ENCODE measurements at places on chromosomes 4 and X.
A peak's percentile ranks its signal among the peaks of the same experiment; 100 is the strongest.

GRCh38 chrX:40172401-40173142 is 74.8 kb upstream of the BCOR start:
- DNase-seq = peak; percentile 58

DNA sequence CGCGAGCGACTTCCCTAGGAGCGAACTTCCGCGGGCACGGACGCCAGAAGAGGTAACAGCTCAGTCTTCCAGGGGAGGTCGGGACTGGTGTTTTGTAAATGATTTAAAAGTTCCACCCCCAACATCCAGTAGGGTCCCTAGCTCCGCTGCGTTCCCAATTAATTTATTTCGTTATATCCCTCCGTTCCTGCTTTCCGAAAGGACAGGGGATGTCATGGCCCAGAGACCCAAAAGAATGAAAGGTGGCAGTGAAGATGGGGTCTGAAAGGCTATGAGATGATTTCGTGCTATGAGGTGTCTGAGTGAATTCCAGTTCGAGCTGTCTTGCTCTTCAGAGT is 373 bp upstream of the SMIM43 start:
- peak; percentile 4 for DNase-seq

DNA sequence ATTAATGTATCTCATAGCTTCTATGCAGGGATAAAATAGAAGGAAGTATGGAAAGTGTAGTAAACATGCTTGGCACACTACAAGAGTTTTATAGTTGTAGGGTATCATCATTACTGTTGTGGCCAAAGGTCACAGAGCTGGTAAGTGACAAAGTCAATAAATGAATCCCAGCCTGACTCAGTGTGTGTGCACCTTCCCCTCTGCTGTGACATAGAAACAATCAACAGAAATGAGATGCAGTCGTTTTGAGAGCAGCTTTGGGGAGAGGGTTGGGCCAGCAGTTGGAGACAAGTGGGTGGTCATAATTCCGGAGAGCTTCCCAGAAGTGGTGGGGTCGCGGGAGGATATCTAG is 82.4 kb upstream of the RBPJ start:
- no peak for DNase-seq

DNA sequence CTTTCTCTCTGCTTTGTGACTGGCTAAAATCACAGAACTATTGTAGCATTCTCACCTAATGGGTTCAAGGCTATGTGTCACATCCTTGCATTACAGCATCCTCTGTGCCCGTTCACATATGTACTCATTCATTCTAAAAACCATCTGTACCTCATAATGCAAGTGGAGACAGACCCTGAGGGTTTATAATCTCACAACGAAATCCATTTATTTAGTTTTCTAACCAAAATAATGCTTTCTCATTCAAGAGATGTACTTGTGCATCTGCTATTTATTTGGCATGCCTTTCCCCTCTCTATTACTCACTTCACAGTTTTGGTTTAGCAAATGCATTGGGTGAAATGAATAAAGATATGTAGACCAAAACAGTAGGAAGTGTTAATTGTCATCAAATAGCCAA is 261.5 kb downstream of the DCHS2 start:
- no peak for DNase-seq

GRCh38 chrX:114635986-114636385 is 52.1 kb downstream of the HTR2C start:
- no peak for DNase-seq

DNA sequence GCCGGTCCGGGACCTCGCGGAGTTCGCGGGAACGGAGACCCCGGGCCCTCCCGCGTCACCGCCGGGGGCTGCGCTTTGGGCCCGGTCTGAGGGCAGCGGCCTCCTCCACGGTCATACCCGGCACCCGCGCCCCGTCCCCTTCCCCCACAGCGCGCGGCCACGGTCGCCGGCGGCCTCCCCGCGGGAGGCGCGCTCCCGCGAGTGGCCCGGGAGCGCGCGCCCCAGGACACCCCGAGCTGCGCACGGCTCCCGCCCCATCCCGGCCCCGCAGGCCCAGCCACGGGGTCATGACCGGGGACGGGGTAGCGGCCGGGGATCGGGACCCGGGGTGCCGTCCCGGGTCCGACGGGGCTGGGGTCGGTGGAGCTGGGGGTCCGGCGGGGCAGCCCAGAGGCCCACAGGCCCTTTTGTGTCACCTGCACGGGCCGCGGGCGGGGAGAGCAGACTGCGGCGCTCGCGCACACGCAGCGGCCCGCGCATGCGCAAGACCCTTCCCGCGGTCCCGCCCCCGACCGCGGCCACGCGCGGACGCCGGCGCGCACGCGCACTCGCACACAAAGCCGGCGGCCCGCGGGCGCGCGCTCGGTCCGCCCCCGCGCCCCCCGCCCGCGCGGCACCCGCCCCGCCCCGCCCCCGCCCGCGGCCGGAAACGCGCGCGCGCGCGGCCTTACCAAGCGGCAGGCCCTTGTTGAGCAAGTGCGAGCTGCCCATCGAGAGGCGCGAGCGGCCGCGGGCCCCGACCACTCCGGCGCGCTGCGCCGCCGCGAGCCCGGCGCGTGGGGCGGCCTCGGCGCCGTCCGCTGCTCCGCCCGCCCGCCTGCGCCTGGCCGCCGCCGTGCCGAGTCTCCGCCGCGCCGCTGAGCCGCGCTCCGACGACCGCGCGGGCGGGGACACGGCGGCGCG is at the start of gene CTBP1:
CTBP1 (minus strand) TSS at position 886 of the 903 bp plus-strand sequence. CDS start 7,799 bp downstream, outside the sequence.
- peak; percentile 86 for DNase-seq

- no peak for DNase-seq
These were observed 289.3 kb upstream of the PABPC4L start for GRCh38 chr4:134490863-134491262.

DNA sequence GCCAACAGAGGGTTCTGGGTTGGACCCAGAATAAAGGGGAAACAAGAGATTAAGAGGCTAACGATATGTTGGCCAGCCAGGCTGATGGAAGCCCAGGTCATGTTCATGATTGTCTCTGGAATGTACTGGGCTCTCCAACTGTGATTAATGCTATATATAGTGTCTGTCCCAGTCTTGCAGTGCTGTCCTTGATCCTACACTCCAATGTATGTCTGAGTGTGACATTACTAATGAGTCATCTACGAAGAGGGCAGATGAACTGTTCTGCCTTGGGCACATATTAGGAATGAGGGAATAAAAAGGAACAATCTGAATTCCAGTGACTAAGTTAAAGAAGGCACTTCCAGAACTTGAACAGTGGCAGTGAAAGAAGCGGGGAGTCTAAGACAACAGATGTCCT is 142.1 kb downstream of the PDGFRA start:
- DNase-seq = no peak

Data from endothelial cell of umbilical vein (primary cell).